T-helper 1 cell (primary cell): ENCODE measurements at places on chromosomes 1 and 21.

DNA sequence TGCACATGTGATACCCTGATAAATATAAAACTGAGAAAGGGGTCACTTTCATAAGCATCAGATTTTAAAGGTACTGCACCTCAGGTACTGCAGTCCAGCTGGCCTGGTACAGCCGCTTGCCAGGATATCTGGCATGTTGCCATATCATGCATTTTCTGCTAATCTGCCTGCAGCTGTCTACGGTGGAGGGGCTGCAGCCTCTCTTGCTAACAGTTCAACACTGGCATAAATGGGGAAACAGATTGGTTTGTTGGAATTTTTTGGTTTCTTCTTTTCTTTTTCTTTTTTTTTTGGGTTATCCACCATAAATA is 71.5 kb downstream of the MIS18A start:
- no peak for DNase-seq

GRCh38 chr1:84297546-84298244 is 3.8 kb upstream of the SAMD13 start:
- no peak for DNase-seq

DNA sequence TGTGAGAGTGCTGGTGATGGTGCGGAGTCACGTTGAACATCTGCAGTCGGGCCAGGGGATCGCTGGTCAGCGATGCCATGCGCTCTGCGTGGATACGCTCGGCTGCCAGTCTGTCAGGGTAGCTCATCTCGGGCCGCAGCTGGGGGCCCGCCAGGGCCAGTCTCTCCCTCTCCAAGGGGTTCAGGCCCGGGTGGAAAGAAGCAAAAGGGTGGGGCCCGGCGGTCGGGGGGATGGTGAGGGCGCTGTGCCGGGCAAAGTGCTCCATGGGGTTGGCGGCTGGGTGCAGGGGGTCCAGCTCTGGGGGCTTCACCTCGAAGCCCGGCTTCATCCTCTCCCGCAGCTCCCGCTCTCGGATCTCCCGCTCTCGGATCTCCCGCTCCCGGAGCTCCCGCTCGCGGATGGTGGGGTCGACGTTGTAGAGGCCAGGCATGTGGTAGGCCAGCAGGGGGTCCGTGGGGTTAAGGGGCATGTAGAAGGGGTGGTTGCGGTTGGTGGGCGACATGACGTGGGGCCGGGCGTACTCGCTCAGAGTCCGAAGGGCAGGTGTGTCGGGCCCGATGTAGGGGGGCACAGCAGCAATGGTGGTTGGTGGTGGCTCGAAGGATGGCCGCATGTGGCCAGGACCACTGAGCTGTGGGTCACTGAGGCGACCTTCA is 40.5 kb downstream of the SLC45A1 start:
- DNase-seq = no peak

DNA sequence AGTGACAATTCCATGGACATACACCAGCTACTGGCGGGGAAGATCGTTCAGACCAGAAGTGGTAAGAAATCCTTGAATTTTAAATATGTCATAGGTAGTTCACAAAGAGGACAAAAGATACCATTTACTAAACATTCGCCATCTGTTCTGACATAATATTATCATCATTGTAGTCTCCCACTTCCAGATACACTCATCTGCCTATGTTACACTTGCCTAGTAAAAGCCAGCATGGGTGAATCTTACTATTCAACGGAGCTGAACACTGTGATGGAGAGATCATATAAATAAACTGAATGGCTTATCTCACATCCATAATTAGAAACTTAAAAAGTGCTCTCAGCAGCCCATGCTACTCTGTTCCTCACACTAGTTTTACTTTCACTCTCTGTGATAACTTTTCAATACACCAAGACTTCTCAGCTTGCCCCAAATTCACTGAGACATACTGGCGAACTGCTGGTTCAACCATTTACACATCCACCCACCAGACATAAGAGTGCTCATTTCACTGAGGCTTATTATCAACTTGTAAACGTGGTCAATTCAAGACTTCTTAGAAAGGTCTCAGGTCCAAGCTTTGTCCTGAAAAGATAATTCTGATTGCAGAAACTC is 463 bp upstream of the PRRC2C start:
- DNase-seq = no peak

DNA sequence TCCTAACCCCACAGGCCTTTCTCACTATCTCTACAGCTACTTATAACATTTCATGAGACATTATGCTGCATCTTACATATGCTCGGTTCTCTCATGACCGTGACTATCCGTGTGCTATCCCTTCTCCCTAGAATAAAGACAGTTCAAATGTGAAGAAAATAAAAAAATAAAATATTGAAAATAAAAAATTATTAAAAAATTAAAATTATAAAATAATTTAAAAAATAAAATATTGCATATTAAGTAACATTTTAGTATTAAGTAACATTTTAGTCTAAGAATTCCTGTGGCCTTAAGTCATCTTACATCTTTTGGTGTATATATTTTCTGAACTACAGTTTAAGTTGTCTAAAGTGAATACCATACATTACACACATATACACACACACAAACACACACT is 415.5 kb downstream of the DPYD start:
- no peak for DNase-seq

DNA sequence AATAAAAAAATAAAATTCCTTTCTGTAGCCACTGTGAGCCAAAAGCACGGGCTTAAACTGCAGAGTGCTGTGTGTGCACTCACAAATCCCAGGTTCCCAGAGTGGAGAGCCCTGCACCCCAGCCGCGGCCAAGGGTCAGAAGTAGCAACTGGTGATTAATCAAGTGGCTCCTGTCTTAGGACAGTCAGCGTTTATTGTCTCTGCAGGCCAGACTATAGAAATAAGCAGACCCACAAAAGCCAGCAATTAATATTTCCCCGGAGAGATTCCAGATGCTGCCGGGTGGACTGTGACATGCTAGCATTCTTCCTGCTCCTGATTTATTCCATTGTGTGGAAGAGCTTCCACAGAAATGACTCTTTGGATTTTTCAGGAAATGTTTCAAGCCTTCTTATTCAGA is 412.2 kb downstream of the KIF26B start:
- DNase-seq = no peak

DNA sequence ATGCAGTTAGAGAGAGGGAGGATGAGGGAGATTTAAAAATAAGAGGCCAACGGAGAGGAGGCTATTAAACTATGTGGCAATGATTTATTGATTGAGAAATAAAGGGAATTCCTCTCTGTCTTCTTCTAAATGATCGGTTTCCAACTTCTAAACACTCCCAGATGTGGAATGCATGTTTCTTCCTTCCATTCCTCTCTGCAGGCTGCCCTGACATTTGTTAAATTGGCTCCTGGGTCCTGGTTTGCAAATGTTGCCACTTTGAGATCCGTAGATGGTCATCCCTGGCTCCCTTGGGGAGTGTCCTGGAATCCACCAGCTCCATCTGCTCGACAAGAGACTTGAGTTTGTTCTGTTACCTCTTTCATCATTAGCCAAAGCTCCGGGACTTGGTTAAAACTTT is 10.3 kb upstream of the C1orf198 start:
- DNase-seq = no peak

DNA sequence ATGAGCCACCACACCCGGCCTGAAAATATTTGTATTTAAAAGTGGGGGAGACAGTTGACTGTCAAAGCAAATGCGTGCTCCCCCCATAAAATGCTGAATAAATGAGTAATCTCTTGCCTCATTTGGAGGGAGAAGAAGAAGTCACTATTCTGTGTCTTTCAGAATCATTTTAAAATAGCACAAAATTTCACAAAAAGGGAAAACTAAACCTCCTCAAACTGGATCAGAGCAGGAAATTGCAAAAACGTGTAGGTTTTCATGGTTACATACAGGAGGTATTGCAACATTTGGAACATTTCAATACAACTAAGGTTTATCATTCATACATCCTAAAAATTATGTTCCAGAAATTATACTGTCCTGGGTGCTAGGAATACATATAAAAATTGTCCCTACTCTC is 13.6 kb downstream of the MTF1 start:
- no peak for DNase-seq

GRCh38 chr1:210938416-210938925 is 195.5 kb downstream of the KCNH1 start:
- DNase-seq = no peak

GRCh38 chr1:207398986-207399385 is 55.1 kb upstream of the CR2 start:
- DNase-seq = no peak

- no peak for DNase-seq
Measured at GRCh38 chr1:195663549-195664280, 944.5 kb downstream of the KCNT2 start.

DNA sequence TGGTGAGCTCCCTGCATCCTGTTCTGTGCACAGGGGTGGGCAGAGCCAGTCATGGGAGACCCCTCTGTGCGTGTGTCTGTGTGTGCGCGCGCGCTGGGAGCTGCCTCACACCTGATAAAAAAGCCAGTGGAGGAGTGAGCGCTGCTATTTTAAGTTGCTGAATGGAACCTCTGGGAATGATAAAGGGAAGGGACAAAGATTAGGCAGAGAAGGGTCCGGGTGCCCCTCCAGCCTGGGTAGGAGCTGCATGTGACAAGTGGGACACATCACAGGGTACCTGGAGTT is 847 bp downstream of the ADORA1 start:
- no peak for DNase-seq

- DNase-seq = no peak
Measured at GRCh38 chr1:239676522-239677273, 290.3 kb downstream of the CHRM3 start.

DNA sequence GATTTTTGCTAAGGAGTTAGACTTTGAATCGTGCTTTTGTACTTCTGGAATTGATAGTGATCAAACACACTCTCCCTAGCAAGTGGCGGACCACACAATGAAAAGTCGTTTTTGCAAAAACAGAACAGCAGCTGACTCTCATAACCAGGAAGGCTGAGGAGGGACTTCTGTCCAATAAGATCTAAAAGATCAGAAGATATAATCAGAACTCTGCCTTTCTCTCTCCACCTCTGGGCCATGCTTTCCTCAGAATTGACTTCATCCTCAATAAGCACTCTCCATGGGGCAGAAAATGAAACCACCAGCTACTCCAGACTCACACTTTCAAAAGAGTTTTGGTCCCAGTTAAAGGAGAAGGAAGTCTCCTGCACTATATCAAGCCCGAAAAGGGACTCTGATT is 55.3 kb upstream of the SAMD13 start:
- no peak for DNase-seq

GRCh38 chr1:217188280-217189237 is 442.3 kb downstream of the GPATCH2 start:
- DNase-seq = no peak
